Iris pigment epithelial cell (primary cell): ENCODE measurements at places on chromosomes 7 and 10.

DNA sequence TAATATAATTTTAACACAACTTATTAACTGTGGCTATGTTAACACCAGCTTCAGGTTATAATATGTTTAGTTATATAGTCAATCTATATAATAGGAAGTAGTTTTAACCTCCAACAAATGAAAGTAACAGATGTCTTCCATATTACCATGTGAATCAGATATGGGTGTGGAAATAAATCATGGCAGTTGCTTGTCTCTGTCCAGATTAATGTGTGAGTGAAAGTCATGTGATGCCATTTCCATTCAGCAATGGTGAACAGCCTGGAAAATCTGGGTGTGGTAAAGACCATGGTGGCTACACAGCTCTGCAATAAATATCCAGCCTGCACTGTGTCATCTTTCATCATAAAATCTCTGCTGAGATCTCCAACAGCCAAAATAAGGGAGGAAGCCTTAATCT is 27.8 kb downstream of the HEPACAM2 start:
- DNase-seq: no peak

DNA sequence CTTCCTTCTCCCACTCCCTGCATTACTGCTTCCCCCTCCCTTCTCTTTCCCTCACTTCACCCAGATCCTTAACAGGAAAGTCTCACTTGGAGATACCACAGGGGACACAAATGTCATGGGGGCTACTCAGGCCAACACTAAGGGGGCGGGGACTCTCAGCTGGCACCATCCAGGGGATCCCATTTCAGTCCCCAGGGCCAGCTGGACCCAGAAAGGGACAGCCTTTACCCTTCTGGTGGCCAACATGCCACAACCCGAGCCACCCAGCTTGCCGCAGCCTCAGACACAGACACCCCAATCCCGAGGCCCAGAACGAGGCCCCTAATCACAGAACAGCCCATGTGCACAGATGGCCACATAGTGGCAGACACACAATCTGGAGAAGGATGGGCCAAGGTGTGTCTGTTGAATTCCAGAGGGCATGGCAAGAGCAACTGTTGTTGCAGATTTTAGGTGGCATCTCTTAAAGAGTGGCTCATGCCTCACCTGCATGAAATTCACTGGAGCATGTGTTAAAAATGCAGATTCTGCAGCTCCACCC is 5.6 kb downstream of the CAMK2G start:
- no peak for DNase-seq

GRCh38 chr10:88994019-88994418 is 3.4 kb downstream of the FAS start:
- DNase-seq: peak; percentile 44

- DNase-seq: no peak
Observed at GRCh38 chr7:136103545-136104268, 126.5 kb upstream of the MTPN start.

DNA sequence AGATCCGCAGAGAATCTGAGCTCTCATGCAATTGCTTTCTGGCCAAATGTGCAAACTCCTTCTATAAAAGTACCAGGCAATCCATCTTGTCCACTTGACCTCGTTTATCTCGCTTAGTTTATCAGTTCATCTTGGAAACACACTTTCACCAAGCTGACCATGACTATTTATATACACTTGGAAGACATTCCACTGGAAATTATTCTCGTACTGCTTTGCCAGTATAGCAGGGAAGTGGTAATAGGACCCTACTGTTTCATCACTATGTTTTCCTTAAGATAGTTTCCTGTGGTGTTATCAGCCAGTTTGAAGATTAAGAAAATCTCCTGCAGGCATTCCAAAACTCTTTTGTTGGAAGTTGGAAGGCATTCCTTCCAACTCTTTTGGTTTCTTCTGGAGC is 115.3 kb upstream of the FAM171A1 start:
- DNase-seq: peak; percentile 65

DNA sequence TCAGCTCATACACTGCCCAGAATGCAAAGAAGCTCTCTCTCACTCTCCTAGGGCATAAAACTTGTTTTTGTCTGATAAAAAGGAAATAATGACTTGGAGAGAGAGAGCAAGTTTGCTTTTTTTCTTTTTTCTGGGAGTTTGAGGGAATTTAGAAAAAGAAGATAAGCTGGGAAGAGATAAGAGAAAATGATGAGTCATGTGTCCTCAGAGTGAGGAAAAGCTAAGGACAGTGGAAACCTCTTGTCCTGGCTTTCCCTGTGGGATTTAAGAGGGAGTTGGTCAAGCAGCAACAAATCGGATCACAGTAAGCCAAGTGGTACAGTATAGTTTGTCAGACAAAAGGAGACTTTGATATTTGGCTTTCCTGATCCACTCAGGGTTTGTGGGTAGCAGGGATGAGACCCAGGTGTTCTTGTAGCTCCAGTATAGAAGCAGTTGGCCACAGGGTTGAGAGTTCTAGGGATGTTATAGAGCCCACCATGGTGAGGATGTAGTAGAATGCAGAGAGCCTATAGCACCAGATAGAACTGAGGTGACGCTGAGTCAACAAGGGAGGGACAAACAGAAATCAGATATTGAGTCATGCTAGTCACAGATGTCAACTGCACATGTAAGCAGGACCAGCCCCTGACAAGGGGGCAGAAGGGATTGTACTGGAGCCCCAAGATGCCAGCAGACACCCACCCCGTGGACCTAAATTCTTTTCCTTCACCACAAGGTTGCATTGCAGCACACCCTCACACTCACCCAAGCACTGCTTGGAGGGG is 219.3 kb upstream of the TAC1 start:
- no peak for DNase-seq
